Islet precursor cell (in vitro differentiated cells): ENCODE measurements at places on chromosomes 16 and 17.

DNA sequence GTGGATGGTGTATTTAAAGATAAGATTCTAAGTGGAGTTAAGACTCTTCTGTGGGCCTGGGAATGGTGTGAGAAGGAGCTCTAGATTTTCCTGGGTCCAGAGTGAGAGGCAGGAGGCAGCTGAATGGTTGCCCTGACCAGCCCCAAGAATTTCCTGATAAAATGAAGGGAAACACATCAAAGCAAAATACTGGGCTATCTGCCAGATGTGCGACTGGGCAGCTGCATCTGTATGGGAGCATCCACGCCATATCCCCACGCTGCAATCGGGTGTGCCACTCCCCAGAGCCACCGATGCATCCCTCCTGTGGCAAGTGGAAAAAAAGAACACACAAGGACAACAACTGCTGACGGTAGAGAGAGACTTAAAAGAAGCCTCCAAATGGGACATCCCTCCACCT, 84.3 kb upstream of the COX10 start:
- DNase-seq: no peak

GRCh38 chr16:84932681-84933080, 78.7 kb downstream of the ZDHHC7 start:
- no peak for DNase-seq

DNA sequence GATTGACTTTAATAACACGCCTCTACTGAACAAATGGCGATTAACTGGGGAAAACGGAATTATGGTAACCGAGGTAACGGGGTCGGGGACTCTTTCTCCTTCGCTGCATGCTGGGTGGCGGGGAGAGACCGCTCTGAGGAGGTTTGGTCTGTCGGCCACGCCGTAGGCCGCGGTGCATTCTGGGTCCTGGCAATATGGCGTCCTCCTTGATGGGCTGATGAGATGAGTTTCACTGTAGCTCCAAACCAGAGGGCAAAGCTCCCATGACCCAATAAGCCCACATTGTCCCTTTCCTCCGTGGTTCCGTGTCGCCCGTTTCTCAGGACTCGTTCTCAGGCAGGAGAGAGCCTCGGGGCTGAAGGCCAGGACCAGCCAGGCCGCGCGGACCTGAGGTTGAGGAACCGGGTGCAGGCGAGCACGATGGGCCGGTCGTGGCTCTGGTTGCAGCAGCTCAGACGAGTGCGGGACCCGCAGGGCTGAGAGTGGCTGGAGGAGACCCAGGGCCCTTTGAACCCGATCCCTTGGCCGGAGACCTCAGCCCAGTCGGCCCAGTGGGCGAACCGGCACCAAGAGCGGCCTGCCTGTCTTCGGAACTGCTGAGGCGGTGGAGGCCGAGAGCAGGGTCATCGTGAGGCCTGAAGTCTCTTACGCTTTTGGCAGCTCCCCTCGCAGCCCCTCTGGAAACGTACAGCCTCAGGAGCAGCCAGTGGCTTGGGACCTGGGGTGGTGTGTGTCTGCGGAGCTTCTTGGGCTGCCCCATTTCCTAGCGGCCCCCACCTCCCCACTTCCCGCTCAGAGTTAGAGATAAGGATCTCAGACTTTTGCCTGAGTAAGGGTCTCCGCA, at the start of gene RPTOR:
RPTOR (plus strand) TSS at position 184 of the 844 bp plus-strand sequence. CDS start 792 bp downstream, outside the sequence.
- DNase-seq: peak; percentile 96

- DNase-seq: no peak
These were observed 55.4 kb upstream of the NLK start for GRCh38 chr17:27986805-27987684.

- peak; percentile 68 for DNase-seq
These were observed 24.0 kb downstream of the IGF2BP1 start for GRCh38 chr17:49021095-49021767.

GRCh38 chr16:66293932-66294331, 72.6 kb upstream of the CDH5 start:
- peak; percentile 43 for DNase-seq

- no peak for DNase-seq
These were observed 22.3 kb downstream of the TMEM11 start for GRCh38 chr17:21191698-21192097.

DNA sequence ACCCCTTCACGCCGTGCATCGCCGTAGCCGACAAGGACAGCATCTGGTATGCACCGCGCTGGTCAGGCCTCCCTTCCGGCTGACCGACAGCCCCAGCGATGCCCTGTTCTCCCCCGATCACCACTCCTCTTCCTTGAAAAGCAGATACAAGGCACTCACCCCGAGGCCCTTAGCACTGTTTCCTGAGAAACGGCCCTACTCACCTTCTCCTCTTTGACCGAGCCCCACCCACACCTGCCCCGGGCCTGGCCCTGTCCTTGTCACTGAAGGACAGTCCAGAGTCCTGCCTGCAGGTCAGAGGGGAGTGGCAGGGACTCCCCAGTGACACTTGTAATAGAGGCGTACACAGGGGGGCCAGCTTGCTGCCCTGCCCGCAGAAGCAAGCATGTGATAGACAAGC, 45.9 kb upstream of the CHMP6 start:
- DNase-seq: no peak

- DNase-seq: peak; percentile 51
These were observed at the start of gene CCL22 for GRCh38 chr16:57358527-57359095. TSS of gene CCL22 (plus strand) at chr16:57358783. CDS start at chr16:57358817, 34 bp downstream.

GRCh38 chr16:70657956-70658355, 11.6 kb downstream of the IL34 start:
- DNase-seq: no peak

- peak; percentile 87 for DNase-seq
These were observed 50.5 kb downstream of the CBFA2T3 start for GRCh38 chr16:88926374-88926990.

DNA sequence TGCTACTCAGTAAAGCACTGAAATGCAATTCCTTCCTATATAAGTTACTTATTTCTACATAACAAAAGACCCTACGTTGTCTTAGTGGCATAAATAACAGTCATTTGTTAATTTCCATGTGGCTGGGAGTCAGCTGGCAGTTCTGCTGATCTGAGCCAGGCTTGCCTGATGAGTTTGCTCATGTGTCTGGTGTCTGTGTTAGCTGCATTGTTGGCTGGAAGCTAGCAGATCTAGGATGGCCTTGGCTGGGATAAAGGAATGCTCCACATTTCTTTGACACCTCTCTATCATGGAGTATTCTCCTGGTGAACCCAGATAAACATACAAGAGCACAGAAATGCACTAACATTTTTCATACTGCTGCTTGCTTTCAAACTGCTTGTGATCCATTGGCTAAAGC, 264.4 kb upstream of the MON1B start:
- peak; percentile 65 for DNase-seq

DNA sequence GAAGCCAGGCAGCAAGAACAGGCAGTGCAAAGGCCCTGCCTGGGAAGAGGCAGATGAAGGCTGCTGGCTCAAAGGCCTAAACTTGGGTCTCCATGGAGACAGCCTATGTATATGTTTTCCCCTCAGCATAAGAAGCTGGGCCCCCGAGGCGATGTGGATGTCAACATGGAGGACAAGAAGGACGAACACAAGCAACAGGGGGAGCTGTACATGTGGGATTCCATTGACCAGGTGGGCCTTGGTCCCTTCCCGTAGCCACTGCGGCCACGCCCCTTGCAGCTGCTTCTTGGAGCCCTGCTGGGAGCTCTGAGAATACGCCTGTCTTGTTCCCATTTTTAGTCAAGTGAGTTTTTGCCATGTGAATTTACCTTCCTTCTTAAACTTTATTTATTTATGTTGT, 106.0 kb downstream of the SDR42E1 start:
- DNase-seq: no peak

GRCh38 chr17:58520843-58521430, 6.5 kb upstream of the MTMR4 start:
- DNase-seq: peak; percentile 86

GRCh38 chr17:57714665-57715180, 30.4 kb downstream of the CCDC182 start:
- peak; percentile 46 for DNase-seq

DNA sequence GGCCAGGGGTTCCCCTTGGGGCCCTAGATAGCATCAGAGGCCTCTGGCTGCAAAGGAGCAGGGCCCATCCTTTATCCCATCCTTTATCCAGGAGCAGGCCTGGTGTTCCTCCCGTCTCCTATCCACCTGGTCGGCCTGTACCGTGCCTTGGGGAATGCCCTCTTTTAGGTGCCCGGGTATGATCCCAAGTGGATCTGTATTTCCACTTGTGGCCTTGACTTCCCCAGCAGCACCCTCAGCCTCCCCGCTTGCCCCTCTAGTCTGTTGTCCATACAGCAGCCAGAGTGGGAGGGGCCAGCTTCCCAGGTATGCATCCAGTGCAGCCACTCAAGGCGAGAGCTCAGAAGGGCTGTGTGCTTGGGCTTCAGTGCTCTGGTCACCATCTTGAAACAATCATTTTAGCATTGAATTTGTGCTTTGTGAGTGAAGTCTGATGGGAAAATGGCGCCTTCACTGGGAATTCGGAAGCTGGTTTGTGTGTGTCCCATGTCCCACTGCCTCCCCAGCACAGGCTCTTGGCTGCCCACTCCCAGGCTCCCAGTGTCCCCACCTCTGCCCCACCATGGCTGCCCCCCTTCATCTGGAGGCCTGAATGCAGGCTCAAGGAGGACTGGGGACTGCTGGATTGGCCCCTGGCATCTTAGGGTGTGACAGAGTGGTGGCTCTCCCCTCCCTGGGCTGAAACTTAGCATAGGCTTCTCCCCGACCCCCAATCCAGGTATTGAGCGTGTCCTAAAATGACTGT, 3.3 kb upstream of the RNF112 start:
- no peak for DNase-seq

DNA sequence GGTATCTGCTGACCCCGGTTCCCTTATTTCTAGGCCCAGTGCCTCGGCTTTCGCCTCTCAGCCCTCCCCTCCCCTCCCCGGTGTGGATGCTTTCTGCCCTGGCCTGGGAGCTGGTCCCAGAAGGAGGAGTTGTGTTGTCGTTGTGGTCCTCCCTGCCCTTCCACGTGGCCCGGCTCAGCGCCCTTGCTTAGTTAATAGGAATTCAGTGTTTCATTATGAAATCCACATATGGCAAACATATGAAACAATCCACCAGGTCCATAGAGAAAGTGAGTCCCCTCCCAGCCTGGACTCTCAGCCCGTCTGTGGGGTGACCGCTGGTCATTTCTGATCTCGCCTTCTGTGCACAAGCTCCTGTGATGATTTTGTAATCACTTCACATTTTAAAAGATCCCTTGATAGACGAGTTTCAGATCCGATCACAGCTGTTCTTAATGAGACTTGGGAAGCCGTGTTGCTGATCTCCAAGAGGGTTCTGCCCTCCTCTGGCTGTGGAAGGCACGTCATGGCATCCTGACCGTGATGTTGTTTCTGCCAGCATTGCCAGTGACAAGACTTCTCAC, 112.1 kb downstream of the BANP start:
- no peak for DNase-seq

GRCh38 chr16:8204769-8205168, 385.5 kb downstream of the TMEM114 start:
- DNase-seq: no peak

GRCh38 chr16:27495191-27495590, 54.5 kb downstream of the GTF3C1 start:
- no peak for DNase-seq

DNA sequence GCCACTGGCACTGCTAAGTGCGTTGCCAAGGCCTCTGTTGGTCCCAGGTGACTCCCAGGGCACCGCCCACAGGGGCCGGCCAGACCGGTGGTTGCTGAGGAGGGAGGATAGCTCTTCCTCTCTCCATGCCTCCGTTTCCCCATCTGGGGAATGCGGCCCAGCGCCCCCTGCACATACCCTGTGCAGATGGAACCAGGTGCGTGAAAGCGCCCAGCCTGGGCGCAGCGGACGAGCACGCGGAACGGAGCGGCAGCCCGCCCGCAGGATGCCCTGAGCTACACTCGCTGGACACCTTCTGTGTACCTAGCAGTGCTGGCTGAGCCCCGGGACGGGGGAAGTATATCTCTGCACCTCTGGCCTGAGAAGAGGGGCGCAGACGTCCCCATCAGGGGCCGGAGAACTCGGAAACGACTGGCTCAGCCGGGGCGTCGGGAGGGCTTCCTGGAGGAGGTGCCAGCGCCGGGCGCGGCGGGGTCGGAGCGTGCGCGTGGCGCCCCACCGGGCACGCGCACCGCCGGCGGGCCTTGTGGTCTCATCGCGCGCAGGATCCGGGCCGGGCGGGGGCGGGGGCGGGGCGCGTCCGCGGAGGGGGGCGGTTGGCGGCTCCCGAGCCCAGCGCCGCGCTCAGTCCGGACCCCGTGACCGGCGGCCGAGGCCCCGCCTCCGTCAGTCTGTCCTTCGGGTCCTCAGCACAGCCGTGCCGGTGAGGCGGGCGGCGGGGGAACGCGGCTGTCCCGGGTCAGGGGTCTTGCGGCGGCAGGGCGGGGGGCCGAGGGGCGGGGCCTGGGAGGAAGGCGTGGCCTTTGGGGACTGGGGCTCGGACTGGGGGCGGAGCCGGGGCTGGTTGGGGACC, at the start of the genes CCDC78 and HAGHL:
CCDC78 (minus strand) TSS at position 6 of the 853 bp plus-strand sequence. CDS start 76 bp downstream, outside the sequence.
HAGHL (plus strand) TSS at position 669 of the 853 bp plus-strand sequence. CDS start 404 bp downstream, outside the sequence.
- peak; percentile 80 for DNase-seq

GRCh38 chr17:75490173-75490743, 25.1 kb downstream of the CASKIN2 start:
- no peak for DNase-seq

DNA sequence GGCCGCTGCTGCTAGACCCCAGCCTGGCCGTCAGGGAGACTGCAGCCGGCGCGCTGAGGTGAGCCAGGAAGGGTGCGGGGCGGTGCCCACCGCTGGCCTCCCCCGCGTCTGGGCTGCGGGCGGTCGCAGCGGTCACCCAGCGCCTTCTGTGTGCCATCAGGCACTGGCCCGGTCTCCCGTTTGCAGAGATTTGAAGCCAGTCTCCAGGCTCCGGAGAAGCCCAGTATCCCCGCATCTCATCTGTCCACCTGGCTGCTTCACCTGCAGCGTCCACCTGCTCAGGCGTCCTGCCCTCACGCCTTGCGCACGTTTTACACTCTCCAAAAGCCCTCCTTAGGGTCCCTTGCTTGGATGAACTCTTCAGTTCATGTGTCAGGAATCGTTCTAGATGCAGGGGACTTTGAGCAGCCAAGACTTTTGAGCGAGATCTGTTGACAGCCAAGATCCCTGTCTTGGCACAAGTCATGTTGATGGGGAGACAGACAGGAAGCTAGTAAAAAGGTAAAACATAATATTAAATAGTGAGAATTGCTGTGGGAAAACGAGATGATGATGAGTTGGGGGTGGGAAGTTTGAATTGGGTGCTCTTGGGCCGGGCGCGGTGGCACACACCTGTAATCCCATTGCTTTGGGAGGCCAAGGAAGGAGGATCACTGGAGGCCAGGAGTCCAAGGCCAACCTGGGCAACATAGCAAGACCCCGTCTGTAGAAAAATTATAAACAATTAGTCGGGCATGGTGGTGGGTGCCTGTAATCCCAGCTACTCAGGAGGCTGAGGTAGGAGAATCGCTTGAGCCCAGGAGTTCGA, 916 bp downstream of the HEATR3 start:
- no peak for DNase-seq
